ENCODE measurements at places on chromosomes 5 and 9. TPM values are rescaled to one million over a fixed set of nuclear protein-coding genes. Genes with fewer than 3 reads are reported as not detected.
A peak's percentile ranks its signal among the peaks of the same experiment; 100 is the strongest.

DNA sequence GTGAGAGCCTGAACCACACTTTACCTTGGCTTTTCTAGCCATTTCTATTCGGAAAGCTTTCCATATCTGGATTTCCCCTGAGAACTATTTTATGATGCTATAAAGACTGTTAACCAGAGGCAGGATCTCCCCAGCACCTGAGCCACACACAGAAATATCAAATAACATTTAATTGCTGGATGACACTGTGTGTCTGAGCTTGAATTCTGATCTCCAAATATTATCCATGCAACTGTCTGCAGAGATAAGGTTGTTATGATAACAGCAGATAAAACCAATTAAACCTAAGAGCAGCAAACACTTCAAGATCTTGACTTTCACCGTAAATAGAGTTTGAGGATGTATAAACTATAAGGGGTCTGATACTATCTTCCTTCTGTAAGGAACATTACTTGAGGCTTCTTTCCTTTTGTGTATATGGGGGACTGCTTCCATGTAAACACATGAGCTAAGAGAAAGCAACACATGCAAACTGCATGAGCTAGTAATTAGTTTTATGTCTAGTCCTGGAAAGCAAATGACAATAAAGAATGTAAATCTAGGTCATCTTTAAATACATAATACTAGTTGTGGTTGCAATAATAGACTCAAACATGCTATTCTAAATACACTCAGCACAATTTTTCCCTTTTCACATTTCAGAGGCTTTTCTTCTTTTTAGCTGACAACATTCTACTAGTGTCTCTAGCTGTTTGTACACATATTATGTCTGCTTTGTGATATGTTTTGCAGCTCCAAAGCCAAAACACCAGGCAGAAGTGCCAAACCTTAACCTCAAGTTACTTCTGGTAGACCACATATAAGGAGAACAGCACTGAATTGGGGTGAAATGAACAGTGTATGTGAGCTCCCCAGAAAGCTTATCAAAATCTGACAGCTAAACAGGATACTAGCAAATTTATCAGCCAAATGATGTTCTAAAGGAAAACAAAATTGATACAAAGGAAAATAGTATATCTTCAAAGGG lies 136.5 kb downstream of the EFNA5 start:
- no peak for ATAC-seq

The GFRA3 gene
- total RNA-seq = not detected

The TCF7 gene
- 4.6 TPM for total RNA-seq

DNA sequence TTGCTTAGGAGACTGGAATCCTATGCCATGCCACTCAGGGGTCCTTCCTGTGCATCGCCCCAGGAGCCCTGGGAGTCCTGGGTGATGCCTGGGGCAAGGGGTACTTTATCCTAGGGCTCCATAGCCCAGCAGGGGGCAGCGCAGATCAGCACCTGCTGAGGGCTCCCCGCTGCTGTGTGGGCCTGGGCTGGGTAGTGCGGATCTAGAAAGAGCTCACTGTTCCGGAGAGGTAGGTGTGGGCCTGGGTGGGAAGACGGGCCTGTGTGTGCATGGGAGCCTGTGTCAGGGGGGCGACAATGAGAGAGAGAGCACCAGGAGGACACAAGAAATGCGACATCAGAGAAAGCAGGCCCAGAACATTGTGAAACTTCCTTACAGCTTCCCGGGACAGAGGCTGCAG lies 11.4 kb upstream of the DAB2IP start:
- peak; percentile 34 for ATAC-seq

The MSX2 gene
- total RNA-seq = 1.3 TPM

GRCh38 chr9:37407468-37407867 lies 15.0 kb upstream of the GRHPR start:
- no peak for ATAC-seq

GRCh38 chr9:131715906-131716305 lies 24.0 kb downstream of the RAPGEF1 start:
- ATAC-seq = no peak

Measured in esophagus mucosa (tissue), 1 donor.